Activated naive CD4-positive, alpha-beta T cell treated with Interleukin-2 at 50 U/mL for 16 hours (primary cell): ENCODE measurements at places on chromosomes 1 and 21.

GRCh38 chr1:113542221-113542701 is 151.9 kb downstream of the MAGI3 start:
- DNase-seq = no peak

DNA sequence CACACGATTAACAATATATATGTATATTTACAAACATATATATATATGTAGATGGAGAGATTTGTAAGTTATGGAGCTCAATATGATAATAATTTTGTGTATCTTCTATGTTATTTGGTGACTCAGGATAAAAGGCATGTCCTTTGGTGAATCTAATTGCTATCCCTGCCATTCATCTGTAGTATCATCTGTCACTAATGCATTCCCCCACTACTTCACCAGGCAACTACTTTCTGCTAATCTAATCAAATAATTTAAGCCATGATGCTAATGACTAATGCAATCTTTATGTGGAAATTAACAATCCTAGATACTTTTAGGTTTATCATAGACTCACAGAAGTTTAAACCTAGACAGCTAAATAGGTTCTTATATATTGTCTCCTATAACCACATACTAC is 1074.5 kb downstream of the PLA2G4A start:
- no peak for DNase-seq

DNA sequence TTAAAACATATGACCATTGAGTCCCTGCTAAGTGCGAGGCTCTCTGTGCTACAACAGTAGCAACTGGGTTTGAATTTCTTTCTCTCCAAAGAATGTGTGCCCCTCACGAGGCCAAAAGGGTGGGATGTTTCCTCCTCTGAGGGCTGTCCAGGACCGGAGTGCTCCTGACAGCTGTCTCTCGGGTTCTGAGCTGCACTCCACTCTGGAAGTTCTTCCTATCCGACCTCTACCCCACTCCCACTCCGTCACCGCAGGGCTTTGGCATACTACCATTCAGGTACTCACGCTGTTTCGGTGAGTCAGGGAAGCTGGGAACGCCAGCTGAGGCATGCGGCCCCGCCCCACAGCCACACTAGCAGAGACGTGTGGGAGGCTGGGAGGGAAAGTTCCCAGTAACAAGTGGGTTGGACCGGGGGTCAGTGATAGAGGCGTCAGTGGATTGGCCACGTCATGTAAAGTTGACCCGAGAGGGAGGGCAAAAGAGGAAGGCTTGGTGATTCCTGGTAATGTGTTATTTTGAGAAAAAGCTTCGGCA is 705 bp upstream of the SLC50A1 start:
- peak; percentile 82 for DNase-seq

- DNase-seq = no peak
Measured at GRCh38 chr1:175871647-175872046, 128.3 kb upstream of the TNR start.

GRCh38 chr1:233406339-233406960 is 78.9 kb downstream of the MAP3K21 start:
- no peak for DNase-seq

GRCh38 chr1:76754730-76755129 is 112.5 kb upstream of the ST6GALNAC5 start:
- no peak for DNase-seq

DNA sequence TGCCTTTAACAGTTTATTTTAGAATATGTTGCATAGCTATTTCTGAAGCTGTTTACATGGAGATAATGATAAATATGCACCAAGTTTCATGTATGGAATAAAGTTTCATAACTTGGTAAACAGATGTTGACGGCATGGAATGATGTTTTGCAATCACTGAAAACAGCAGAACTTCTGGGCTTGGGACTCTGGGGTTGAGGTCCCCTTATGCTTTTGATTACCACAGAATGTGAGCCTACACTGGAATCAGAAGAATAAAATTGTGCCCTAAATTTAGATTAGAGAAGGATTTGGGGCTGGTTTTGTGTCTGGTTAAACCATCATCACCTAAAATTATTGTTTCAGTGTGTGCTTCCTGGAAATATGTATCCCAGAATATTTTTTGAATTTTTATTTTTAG is 11.1 kb downstream of the KRTAP24-1 start:
- no peak for DNase-seq

GRCh38 chr1:909861-910310 is 13.8 kb upstream of the SAMD11 start:
- DNase-seq = no peak

- no peak for DNase-seq
Measured at GRCh38 chr21:44704636-44705001, 6.8 kb downstream of the TSPEAR start.

DNA sequence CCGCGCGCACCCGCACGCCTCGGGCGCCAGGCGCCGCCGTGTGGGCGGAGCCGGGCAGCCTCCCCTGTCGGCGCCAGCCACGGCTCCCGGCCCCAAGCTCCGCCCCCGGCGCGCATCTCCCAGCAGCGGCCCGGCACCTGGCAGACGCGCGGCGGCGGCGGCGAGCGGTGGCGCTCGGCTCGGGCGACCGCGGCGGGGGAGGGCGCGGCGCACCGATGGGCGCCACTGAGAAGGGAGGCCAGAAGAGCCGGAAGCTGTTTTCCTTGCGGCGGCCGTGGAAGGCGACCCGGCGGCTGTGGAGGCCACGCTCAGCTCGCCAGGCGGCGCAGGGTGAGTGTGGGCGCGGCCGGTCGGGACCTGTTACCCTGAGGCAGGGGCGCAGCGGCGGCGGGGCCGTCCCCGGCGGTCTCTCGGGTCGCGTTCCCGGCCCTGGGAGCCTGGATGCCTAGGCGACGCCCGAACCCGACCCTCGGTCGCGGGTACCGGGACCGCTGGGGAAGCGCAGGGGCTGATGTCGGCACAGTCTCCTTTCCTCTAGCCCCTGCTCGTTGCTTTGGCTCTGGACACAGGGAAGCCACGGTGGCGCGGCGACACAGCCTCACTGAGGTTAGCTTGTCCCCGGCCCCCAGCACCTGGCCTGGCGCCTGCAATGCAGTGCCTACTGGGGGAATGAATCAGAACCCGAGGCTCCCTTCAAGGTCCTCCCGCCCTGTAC is 54.9 kb upstream of the DNAJC6 start:
- DNase-seq = peak; percentile 86

- no peak for DNase-seq
Measured at GRCh38 chr1:228691926-228692325, 43.4 kb upstream of the RHOU start.

DNA sequence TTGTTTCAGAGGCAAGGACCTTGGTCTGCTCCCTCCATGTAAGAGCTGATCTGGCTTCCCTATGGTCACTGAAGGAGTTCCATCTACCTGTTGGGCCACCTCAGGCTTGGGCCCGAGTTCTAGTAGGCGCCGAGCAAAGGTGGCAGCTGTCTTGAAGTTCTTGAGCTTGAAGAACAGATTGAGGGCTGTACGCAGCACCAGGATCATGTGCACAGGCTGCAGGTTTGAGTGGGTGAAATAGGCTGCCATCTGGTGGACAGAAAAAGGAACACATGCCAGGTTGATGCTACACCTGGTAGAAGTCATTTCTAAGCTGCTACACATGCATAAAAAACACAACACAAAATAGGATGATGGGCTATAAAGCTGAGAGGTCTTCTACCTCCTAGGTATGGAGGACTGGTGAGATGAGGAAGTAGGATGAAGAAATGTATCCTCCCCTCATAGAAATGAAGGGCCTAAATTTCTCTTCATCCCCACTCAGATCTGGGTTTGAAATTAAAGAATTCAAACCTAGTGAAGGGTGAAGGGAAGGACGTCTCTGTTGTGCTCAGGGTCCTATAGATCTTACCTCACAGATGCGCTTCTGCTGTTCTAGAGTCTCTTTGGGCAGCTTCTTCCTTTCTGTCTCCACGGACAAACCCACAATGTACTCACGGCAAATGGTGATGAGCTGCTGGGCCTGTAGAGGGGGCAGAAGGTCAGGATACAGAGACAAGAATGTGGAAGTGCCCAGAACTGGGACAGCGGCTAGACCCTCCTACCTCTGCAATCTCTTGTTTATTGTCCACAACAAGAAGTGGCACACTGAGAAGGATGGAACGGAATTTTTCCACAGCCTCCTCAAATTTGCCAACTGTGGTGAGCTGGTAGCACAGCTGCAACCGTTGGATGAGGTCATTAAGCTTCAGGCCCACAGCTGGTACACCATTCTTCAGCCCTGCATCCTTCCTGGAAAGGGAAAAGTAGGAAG is 6.6 kb upstream of the PEX19 start:
- peak; percentile 66 for DNase-seq

DNA sequence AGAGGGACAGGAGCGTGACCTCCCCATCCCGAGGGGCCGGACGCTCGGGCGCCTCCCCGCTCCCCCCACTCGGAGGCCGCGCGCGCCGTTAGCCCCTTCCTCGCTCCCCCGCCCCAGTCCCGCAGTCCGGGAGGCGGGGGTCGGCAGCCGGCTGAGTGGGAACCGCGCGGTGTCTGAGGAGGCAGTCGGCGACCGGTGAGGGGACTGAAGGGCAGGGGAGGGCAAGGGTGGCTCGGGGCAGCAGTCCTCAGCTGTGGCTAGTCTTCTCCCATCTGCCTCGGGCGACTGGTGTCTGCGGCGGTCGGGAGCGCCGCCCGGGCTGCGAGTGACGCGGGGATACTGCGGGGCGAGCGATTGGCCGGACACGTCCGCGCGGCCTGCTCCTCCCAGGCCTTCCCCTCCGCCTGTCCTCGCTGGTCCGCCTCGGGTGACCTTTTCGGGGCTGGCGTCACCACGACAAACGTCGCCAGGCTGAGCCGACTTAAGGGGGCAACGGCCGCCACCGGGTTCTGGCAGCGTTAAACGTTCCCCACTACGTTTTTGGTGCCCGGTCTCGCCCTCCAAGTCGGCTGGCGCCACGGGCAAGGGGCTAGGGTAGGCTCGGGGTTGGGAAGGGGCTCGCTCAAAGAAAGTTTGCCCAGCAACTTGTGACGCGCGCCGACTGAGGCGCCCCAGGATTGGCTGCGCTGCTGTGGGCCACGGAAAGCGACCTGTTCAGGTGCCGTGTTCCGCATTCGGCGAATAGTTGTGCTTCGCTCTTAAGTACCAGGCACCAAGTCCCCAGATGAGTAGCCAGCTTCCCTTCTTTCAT is 538 bp downstream of the ZNF672 start:
- peak; percentile 87 for DNase-seq

GRCh38 chr1:225467193-225468020 is 39.6 kb upstream of the LBR start:
- peak; percentile 80 for DNase-seq

DNA sequence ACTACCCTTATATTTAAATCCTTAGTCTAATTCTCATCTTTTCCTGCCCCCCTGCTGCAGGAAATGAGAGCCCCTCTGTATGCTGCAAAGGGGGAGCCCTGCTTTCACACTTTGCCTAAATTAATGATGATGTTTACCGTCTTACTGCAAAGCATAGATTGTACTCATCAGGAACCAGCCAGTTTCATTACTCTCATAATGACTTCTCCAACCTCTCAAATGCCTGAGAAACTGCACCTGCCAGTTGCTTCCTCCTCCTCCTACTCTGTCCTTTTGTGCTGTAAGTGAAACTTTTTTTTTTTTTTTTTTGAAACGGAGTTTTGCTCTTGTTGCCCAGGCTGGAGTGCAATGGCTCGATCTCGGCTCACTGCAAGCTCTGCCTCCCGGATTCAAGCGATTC is 101.7 kb downstream of the ADSS2 start:
- no peak for DNase-seq

DNA sequence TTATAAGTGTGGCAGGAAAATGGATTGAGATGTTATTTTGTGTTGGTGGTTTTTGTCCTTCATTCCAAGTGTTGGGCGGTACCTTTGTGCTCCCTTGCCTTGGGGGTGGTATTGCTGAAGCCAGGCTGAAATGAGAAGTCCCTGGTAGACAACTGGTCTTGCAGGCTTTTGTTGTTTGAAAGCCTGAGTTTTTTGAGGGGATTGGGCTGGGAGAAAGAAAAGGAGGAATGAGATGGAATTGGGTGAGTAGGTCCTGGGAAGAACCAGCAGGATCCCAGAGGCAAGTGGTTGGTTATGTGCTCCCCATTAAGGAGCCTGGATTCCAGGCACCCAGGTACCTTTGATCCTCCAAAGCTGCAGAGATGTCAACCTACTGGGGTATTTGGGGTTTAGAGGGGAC is 93.7 kb upstream of the SLC2A1 start:
- no peak for DNase-seq

GRCh38 chr1:26701995-26702679 is 6.3 kb downstream of the ARID1A start:
- no peak for DNase-seq

DNA sequence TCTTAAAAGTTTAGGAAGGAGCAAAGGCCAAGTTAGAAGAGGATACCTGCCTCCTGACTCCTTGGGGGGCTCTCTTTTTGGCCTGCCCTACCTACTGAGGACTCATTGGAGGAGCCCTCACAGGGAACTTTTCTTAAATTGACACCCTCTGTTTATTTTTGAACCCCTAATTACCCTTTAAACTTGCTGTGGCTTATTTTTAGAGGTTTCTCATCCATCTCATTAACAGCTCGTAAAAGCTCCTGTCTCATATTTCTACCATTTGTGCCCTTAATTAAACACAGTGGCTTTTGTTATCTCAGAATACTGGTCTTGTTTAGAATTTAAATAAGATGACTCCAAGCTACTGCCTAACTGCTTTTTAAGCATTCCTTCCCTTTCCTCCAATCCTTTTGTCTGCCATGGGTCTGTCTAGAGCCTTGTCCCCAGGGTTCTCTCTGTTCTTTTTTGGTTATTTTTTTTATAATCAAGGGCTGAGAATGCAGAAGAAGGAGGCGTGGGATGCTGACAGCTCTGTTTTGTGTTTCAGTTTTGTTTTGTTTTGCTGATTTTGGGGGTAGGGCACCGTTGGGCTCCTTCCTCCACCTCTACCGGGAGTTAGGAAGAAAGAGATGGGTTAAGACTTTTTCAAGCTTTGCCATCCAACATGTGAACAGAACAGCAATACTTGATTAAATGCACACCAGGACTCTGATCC is 78.0 kb downstream of the SYT6 start:
- DNase-seq = no peak

DNA sequence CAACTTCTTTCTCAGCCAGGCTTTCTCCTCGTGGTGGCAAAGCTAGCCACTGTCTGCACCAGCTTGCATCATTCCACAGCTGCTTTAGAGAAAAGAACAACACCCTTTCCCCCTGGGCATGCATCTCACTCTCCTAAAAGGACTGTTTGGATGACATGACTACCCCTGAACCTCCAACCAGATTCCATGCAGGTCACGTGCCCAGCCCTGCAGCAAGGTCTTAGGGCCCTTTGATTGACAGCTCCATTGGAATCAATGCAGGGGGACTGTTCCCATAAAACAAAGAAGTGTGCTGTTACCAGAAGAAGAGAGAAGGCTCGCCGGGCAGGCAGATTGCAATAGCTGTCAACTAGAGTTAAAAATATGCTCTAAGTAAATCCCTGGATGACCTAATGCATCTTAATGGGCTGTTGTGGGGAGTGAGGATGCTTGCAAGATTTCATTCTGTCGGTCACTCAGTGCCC is 24.4 kb downstream of the KCNA2 start:
- DNase-seq = no peak

DNA sequence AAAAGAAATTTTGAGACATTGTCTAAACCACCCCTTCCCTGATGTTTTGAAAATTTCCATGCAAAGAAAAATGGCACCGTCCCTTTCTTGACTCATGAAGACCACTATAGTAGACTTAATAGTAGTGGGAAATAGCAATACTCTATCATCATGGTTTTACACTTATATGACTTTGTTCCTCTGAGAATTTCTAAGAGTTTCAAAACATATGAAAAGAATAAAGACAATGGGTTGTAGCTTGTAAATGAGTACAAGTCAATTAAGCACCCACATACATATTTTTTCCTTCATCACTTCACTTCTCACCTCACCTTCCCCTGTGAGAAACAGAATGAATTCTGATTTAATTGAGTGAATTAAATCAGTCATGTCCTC is 151.7 kb downstream of the LYPLAL1 start:
- no peak for DNase-seq
